Subcutaneous preadipocyte (primary cell): ENCODE measurements at places on chromosomes 4 and X. TPM values are rescaled to one million over a fixed set of nuclear protein-coding genes. Genes with fewer than 3 reads are reported as not detected.

The GUCY1A1 gene
- total RNA-seq: under 0.01 and 0.37 TPM in 2 replicates

The PABPC1L2A gene
- not detected in 2 replicates for total RNA-seq

The NDNF gene
- total RNA-seq: 0.73 and 1.2 TPM in 2 replicates

The ZNF280C gene
- 5.9 and 8.6 TPM in 2 replicates for total RNA-seq

The ADAD1 gene
- not detected in 2 replicates for total RNA-seq

The CNKSR2 gene
- total RNA-seq: 0.37 and 0.98 TPM in 2 replicates
